Mesendoderm (in vitro differentiated cells): ENCODE measurements at places on chromosomes 1 and 21.

DNA sequence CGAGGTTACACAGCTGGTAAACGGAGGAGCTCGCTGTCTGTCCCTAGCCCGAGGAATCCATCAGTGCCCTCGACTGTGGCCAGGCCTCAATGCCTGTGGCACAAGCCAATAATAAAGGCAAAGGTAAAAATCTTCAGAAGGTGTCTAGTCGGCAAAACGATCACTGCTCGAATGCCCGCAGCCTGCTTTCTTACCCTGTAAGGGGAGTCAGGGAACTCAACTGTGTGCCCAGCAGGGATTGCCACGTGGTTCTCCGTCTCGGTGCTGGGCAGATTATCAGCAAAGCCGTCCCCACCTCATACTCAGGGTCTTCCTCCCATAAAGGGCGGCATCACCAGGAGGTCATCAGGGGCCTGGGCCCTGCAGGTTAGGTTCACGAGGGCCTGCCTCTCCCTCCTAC is 103.4 kb downstream of the PAX7 start:
- H3K27ac ChIP-seq, result no peak overlapping the region
- H3K36me3 ChIP-seq, result no peaks in the 10 kb centered on the region
- H3K4me1 ChIP-seq, result peaks cover 4% of the 10 kb centered on the region
- DNase-seq, result no peak
- no peaks in the 10 kb centered on the region for H3K27me3 ChIP-seq
- H3K4me3 ChIP-seq, result no peak overlapping the region

GRCh38 chr1:233022246-233022645 is 71.8 kb downstream of the NTPCR start:
- no peaks in the 10 kb centered on the region for H3K36me3 ChIP-seq
- no peak overlapping the region for H3K4me3 ChIP-seq
- H3K27ac ChIP-seq, result no peak overlapping the region
- H3K4me1 ChIP-seq, result peaks cover 13% of the 10 kb centered on the region

DNA sequence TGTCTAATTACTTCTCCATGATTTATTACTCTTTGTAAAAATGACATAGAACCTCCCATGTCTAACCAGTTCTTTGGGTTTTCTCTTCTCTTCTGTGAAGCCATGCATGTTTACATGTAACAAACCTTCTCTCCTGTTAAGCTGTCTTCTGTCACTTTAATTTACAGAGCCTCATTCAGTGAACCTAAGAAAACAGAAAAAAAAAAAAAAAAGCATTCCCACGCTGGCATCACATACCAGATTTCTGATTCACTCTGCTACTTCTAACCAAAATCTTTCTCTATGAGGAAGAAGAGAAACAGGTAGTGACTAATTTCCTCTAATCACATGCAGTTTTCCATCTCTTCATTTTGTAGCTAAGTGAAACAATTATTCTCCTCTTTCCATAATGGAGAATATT is 141.4 kb upstream of the CXADR start:
- no peaks in the 10 kb centered on the region for H3K36me3 ChIP-seq
- no peaks in the 10 kb centered on the region for H3K27me3 ChIP-seq
- no peak overlapping the region for H3K4me3 ChIP-seq
- H3K27ac ChIP-seq, result no peak overlapping the region
- peak; percentile 43 for DNase-seq

DNA sequence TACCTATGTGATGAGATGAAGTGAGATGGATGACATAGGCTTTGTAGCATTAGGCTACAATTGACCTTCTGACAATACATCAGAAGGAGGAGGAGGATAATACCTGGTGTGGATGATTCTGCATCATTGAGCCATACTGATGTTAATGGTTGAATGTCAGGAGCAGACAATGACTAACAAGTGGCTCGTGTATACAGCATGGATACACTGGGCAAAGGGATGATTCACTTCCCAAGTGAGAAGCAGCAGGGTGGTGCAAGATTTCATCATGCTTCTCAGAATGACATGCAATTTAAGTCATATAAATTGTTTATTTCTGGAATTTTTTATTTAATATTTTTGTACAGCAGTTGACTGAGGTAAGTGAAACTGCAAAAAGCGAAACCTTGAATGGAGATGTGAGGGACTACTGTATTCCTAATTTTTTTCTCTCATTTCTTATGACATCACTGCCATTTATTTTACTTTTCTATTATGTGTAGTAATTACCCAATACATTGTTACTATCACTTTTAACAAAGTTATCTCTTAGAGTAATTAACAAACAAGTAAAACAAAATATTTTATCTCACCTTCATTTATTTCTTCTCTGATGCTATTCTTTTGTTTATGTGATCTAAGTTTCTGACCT is 34.4 kb upstream of the COP1 start:
- H3K27ac ChIP-seq, result no peak overlapping the region
- DNase-seq, result peak; percentile 88
- H3K4me1 ChIP-seq, result no peaks in the 10 kb centered on the region
- H3K27me3 ChIP-seq, result no peaks in the 10 kb centered on the region
- H3K36me3 ChIP-seq, result no peaks in the 10 kb centered on the region

DNA sequence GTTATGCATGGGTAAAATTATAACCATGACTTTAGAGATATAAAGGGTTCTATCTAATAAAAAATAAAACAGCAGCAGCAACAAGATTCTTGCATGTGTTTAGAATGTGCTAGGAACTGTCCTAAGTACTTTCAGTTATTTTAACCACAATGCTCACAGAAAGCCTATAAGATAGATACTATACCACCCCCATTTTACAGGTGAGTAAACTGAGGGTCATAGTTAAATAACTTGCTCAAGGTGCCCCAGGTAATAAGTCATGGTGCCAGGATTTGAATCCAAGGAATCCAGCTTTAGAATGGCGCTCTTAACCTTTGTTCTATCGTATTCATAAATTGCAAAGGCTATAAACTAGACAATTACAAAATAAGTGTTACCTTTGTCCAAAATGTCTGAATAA is 53.4 kb downstream of the FRRS1 start:
- no peak overlapping the region for H3K4me3 ChIP-seq
- peaks cover 2% of the 10 kb centered on the region for H3K36me3 ChIP-seq
- H3K27ac ChIP-seq, result no peak overlapping the region
- no peaks in the 10 kb centered on the region for H3K27me3 ChIP-seq
- H3K4me1 ChIP-seq, result no peaks in the 10 kb centered on the region

GRCh38 chr1:25194572-25195020 is 37.7 kb downstream of the SYF2 start:
- H3K4me3 ChIP-seq, result no peak overlapping the region
- H3K36me3 ChIP-seq, result no peaks in the 10 kb centered on the region
- H3K27me3 ChIP-seq, result no peaks in the 10 kb centered on the region
- no peak for DNase-seq
- no peaks in the 10 kb centered on the region for H3K4me1 ChIP-seq

- no peaks in the 10 kb centered on the region for H3K36me3 ChIP-seq
- no peak overlapping the region for H3K27ac ChIP-seq
- no peaks in the 10 kb centered on the region for H3K27me3 ChIP-seq
- no peak overlapping the region for H3K4me3 ChIP-seq
- peak; percentile 44 for DNase-seq
- no peaks in the 10 kb centered on the region for H3K4me1 ChIP-seq
Measured at GRCh38 chr1:60978421-60979357, 103.7 kb upstream of the NFIA start.
